HTR-8/SVneo (cell line): ENCODE measurements at places on chromosomes 11 and 22.

DNA sequence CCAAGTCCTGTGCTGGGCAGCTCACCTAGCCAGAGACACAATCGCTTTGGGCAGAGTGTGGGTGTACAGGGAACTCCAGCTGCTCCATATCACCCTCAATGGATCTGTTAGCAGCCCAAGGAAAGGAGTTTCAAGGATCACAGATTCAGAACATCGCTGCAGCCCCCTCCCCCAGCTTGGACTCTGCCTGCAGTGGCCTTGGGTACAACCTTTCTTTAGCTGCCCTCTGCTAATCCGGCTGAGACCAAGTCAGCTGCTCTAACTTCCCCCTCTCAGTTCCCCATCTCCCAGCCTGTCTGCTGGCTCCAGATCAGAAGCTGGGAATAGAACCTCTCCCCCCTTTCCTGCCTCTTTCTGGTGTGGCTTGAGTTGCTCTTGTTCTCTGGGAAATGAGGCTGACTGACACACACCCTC, 1.3 kb downstream of the TMEM86A start:
- no peak for DNase-seq

GRCh38 chr11:36594316-36594989, at the start of gene IFTAP:
IFTAP (plus strand) TSS chr11:36594502; CDS start chr11:36610104, 15,602 bp downstream.
- peak; percentile 85 for DNase-seq

DNA sequence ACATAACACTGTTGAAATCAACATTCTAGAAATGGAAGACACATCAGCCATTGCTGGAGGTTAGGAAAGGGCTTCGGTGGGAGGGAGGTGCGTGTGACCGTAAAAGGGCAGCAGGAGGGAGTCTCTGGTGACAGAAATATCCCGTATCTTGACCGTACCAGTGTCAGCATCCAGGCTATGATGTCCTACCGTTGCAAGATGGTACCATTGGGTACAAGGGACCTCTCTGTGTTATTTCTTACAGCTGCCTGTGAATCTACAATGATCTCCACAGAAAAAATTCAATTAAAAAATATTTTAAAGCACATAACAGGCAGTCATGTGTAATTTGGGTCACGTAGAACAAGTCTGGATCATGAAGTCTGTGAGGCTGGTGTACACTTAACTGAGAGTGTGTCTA, 27.4 kb upstream of the SEPTIN5 start:
- no peak for DNase-seq

DNA sequence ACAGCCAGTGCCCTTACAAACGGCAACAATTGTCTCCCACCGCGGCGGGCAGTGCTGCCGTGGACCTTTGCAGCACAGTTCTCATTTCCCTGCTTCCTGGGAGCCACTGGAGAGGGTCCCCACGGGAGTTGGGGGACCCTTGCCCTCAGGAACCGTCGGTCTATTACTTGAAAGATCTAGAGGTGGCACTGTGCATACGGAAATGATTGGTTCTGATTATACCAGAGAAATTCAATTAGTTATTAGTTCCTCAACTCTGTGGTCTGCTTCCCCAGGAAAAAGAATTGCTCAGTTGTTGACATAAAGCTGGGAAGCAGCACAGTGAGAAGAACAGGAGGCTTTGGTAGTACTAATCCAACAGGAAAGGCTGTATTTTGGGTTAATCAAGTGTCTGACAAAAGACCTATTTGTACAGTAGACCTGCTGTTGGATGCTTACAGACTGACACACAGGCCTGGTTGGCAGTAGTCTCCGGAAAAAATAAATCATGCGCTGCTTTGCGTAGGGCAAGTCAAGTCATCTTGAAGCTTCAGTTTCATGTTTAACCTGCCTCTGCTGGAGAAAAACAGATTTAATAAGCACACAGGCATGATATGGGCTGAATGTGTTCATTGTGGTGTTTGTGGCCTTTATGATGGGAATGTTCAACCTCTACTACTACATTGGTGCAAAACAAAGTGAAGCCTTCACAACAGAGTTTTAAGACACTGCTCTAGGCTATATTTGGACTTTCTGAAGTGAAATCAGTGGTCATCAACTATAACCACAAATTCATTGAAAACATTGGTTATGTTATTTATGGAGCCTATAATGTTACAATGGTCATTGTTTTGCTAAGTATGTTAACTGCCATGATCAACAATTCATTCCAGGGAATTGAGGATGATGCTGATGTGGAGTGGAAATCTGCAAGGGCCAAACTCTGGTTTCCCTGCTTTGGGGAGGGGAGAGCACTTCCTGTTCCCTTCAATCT, 54.6 kb upstream of the SC5D start:
- DNase-seq = no peak
